ENCODE measurements at places on chromosomes 13 and 19. TPM values are rescaled to one million over a fixed set of nuclear protein-coding genes. Genes with fewer than 3 reads are reported as not detected.

HIF3A gene
- not detected for total RNA-seq

CTXN1 gene
- 9.0 TPM for total RNA-seq

PLPP2 gene
- 1.4 TPM for total RNA-seq

DLEU7 gene
- not detected for total RNA-seq

CYSLTR2 gene
- total RNA-seq = not detected

TMEM272 gene
- not detected for total RNA-seq

EFNB2 gene
- not detected for total RNA-seq

ZNF682 gene
- total RNA-seq = 3.0 TPM

KIR2DL1 gene
- total RNA-seq = not detected

CBLC gene
- not detected for total RNA-seq

DPF1 gene
- 5.2 TPM for total RNA-seq

KDM4B gene
- total RNA-seq = 28.7 TPM

PPP1R12C gene
- 82.5 TPM for total RNA-seq

SSC5D gene
- total RNA-seq = 12.6 TPM

ZNF443 gene
- 1.1 TPM for total RNA-seq

ZNF763 gene
- 0.63 TPM for total RNA-seq
